ENCODE measurements at places on chromosomes 5 and 9.

DNA sequence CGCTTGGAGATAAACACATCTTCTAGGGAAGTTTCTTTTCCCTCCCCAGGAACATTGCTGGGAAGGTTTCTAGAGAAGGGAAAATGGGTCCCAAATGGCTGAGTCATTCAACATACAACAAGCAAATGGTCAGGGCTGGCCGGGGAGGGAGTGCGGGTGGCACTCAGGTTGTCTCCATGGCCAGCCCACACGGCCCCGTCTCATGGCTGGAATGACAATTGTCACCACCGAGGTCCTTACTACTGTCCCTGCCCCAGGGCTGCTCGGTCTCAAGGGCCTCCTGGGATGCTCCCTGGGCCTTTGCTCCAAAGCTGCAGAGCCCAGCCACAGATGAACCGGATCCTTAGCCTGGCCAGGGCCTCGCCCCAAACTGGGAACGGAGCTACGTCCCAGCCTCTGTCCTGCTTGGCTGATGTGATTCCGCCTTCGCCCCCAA, 121.9 kb downstream of the FGF18 start:
- DNase-seq, result no peak

DNA sequence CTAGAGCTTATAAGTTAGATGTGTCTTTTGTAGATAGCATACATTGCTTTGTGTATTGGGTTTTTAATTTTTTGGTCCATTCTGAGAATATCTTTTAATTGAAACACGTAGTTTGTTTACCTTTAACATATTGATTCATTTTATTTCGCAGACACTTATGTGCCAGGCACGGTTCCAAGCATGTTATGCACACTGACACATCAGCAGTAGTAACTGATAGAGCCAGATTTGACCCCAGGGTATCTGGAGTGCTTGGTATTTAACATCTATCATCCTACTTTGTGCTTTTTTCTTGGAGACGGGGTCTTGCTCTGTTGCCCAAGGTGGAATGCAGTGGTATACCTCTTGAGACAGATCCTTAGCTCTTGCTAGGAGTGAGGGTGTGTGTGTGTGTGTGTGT, 71.9 kb downstream of the USP20 start:
- DNase-seq, result no peak

GRCh38 chr5:144896473-144896872, 725.8 kb downstream of the KCTD16 start:
- no peak for DNase-seq

GRCh38 chr9:113807173-113808061, 68.7 kb upstream of the ZNF618 start:
- DNase-seq, result peak; percentile 22

DNA sequence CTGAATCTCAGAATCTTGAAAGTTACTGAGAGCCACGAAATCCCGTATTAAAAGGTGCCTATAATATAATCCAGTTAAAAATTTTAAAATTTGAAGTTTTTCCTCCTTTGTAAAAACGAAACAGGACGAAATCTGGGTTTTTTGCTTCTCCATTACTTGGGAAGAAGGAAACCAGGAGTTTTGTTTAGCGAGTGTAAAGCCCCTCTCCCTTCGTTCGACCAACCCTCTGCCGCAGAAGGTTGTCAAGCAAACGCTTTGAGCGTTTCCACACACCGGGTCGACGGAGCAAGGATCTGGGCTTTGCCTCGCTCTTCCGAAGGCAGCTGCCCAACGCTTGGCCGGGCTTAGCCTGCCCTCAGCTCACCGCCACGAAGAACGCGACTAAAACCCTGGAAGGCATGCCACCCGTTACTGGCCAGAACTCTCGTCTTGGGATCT, 1.6 kb upstream of the FOXE1 start:
- no peak for DNase-seq

GRCh38 chr9:93459432-93459847, 6.1 kb upstream of the FAM120AOS start:
- DNase-seq, result no peak

DNA sequence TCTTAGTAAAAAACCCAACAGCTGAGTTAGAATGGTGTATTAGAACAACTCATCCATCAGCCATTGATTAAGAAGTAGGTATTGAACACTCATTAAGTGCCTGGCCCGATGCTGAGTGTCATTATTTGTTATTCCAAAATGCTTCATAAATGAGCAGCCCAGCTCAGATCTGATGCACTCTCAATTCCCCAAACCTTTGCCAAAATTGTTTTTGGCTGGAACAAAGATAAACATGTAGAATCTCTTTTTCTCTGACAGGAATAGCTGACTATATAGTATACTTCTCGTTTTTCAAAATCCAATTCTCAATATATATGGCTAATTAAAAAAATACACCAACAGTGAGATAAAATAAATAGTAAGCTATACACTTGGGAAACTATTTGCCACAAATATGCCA, 20.0 kb upstream of the ANKRD55 start:
- no peak for DNase-seq

DNA sequence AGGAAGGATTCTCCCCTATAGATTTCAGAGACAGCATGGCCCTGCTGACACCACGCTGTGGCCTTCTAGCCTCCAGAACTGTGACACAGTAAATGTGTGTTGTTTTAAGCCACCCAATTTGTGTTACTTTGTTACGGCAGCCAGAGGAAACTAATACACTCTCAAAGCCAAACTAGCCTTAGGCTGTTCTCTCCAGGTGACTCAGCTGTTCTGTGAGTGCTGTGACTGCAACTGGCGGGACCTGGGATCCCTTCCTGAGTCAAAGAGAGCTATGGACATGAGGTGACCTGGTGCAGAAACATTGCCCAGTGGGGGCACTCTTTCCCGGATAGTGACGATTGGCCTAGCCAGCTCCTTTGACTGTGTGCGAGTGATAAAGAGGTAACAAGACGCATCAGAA, 14.0 kb upstream of the MLANA start:
- DNase-seq, result no peak

GRCh38 chr5:139897982-139898381, 102.4 kb downstream of the PSD2 start:
- no peak for DNase-seq

DNA sequence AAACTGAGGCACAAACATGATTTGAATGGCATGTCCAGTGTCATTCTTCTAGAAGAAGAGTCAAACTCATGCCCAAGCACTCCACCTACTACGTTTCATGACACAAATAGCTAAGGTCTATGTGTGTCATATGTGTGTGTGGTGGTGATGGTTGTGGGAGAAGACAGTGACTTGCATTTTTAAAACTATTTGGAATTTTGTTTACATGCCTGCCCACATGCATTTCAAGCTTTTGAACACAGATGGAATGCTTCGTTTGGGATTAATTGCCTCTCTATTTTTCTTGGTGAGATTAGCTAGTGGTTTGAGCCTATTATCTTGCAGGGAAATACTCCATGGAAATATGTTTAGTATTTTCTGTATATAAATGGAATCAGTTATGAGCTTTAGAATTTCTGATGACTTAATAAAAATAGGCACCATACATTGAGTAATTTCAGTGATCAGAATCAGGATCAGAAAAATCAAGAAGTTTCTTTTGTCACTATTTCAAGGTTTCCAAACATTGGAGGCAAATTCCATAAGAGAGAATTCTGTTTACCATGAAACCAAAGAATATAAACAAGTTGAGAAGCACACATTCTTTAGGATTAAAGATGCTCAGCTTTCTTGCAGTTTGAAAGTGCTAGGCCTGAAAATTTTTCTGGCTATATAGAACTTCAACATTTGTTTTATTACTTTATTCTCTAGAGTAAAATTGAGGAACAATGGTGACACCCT, 260.3 kb upstream of the SEMA6A start:
- DNase-seq, result no peak

DNA sequence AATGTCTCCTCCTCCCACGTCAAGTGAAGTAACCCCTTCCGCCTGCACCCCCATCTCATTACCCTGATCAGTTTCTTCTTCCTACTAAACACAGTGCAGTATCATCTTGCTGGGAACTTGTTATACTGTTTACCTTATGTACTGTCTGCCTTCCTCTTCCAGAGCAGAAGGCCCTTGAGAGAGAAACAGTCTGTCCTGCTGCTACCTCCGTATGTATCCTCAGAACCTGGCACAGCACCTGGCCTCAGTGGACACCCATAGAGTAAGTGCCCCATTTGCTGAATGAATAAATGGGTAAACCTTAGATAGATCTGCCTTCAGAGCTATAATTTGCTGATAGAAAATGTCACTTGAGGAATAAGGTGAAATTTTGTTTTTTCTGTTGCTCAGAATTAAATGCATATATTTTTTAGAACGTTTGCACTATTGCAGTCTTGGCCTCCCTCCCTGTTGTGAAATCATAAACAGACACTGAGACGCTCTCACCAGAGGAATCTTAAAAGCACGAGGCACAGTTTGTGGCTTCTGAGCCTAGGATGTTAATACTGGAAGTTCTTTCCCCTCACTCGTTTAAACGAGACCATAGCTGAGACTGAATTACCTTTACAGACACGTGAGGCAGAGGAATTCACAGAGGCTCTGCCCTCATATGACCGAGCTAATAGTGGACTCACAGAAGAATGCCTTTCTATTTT, 223.1 kb upstream of the DAP start:
- DNase-seq, result no peak

- DNase-seq, result no peak
Observed at GRCh38 chr5:38768412-38769211, 77.2 kb upstream of the OSMR start.

GRCh38 chr5:149363358-149363757, 5.5 kb downstream of the PCYOX1L start:
- DNase-seq, result no peak

DNA sequence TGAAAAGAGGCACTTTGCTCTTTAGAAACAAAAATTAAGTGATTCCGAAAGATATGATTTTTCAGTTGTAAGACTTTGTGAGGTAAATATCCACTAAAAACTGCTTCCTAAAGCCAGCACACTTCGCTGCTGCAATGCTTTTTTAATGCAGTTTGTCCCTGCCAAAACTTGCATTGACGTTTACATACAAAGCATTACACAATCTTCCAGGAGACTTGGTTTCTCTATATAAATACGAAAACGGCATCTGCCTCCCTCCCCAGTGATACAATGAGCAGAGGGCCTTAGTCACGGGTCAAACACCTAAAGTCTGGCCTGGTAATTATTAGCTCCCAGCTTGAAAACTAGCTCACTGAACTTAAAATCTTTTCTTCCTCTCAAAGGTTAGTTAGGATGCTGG, 170.7 kb downstream of the TSSK1B start:
- no peak for DNase-seq

DNA sequence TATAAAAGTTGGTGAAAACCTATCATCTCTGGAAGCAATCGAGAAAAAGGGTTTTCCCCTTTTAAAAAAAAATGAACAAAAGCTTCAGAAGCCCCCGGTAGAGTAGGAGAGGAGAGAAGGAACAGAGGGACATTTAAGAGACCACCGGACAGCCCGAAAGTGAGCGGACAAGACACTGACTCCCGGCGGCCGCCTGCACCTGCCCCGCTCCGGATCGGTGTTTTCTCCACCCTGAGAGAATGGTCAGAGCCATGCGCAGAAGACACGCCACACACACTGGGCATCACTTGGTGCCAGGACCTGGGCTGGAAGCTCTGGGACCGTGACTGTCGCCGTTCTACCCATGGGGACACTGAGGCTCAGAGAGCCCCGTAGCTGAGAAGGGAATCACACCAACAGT, 61.6 kb upstream of the SARDH start:
- no peak for DNase-seq

GRCh38 chr5:76583163-76584047, 39.8 kb downstream of the F2RL2 start:
- no peak for DNase-seq

- no peak for DNase-seq
Observed at GRCh38 chr5:109868737-109869136, 179.0 kb downstream of the MAN2A1 start.

DNA sequence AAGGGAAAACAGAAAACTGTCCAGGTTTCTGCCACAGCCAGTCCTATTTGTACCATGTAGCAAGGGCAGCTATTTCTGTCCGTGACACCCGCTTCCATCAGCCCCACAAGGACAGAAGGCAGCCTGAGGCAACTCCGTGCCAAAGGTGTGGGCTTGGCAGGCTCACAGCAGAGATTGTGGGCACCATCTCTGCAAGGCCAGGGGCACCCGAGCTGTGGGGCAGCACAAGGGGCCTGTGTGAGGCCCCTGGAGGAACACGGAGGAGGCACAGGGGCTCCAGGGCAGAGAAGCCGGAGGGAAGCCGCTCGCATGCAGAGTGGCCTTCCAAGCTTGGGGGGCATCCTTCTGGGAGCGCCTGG, 43.5 kb downstream of the COL23A1 start:
- DNase-seq, result peak; percentile 73

- DNase-seq, result peak; percentile 26
Observed at GRCh38 chr9:37602817-37603216, 10.4 kb upstream of the TOMM5 start.

- peak; percentile 31 for DNase-seq
Observed at GRCh38 chr9:136081113-136081825, 13.8 kb downstream of the NACC2 start.

DNA sequence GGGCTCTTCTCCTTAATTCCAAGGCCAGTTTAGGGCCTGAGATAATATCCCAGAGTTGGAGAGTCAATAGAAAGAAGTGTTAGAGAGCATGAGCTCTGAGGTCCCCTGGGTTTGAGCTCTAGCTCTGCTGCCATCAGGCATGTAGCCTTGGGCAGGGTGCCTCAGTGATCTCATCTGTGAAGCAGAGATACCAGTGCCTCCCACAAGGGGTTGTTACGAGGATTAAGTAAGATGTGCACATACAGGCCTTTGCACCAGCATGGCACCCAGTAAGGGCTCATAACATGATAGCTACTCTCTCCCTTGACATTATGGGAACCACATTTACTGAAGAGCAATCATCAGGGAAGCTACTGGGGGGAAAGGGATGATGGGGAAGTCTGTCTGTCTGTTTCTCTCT, 265.7 kb downstream of the HSPA4 start:
- DNase-seq, result no peak

- no peak for DNase-seq
Observed at GRCh38 chr5:6202968-6203365, 175.4 kb downstream of the MED10 start.

DNA sequence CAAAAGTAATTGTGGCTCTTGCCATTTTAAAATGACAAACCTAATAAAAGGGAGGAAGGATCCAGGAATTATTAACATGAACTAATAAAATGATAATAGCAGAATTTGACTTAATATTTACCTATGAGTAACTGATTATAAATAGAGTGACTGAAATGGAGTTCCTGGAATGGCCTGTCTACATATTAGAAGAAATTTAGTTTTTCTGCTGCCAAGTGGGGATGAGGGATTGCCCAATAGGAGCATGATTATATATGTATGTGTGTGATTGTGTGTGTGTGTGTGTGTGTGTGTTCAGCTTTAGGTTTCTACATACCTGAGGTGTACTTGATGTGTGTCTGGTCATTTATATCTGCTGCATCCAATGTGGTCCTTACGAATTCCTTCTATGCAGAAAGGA, 36.6 kb upstream of the ITGA1 start:
- DNase-seq, result no peak

- DNase-seq, result no peak
Observed at GRCh38 chr5:81553567-81554212, 159.8 kb upstream of the ACOT12 start.

- no peak for DNase-seq
Observed at GRCh38 chr9:76415731-76416130, 21.5 kb upstream of the RFK start.

GRCh38 chr5:41246376-41246775, 33.0 kb upstream of the C6 start:
- no peak for DNase-seq

- no peak for DNase-seq
Observed at GRCh38 chr9:77604316-77604715, 43.8 kb downstream of the GNA14 start.

All from left ventricle myocardium inferior (tissue), 1 donor.